ENCODE measurements at places on chromosomes 5 and 9. TPM values are rescaled to one million over a fixed set of nuclear protein-coding genes. Genes with fewer than 3 reads are reported as not detected.

- no peak overlapping the region for H3K4me3 ChIP-seq
- no peaks in the 10 kb centered on the region for H3K4me1 ChIP-seq
- no peaks in the 10 kb centered on the region for H3K27me3 ChIP-seq
- H3K27ac ChIP-seq = no peak overlapping the region
- DNase-seq = no peak
Measured at GRCh38 chr5:179880066-179880650, 21.5 kb upstream of the MRNIP start.

DNA sequence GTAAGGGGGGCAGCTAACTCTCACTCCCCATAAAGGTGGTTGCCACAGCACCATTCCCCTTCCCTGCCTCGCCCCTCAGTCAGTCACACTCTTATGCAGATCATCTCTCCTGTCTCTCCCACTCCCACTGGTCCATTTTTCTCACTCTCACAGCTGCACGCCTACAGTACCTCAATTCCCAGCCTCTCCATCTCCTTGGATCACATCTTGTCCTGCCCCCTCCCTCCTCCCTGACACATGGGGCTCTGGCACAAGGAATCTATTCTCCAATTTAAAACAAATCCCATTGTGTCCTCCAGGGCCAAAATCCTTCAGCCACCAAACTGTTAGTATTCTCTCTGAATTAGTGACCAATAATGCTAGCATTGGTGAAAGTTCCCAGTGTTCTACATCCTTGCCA, 114.4 kb downstream of the AUH start:
- H3K36me3 ChIP-seq = peaks cover 23% of the 10 kb centered on the region
- no peak for DNase-seq
- H3K4me3 ChIP-seq = no peak overlapping the region
- H3K27me3 ChIP-seq = no peaks in the 10 kb centered on the region

The GPX8 gene
- not detected for total RNA-seq

DNA sequence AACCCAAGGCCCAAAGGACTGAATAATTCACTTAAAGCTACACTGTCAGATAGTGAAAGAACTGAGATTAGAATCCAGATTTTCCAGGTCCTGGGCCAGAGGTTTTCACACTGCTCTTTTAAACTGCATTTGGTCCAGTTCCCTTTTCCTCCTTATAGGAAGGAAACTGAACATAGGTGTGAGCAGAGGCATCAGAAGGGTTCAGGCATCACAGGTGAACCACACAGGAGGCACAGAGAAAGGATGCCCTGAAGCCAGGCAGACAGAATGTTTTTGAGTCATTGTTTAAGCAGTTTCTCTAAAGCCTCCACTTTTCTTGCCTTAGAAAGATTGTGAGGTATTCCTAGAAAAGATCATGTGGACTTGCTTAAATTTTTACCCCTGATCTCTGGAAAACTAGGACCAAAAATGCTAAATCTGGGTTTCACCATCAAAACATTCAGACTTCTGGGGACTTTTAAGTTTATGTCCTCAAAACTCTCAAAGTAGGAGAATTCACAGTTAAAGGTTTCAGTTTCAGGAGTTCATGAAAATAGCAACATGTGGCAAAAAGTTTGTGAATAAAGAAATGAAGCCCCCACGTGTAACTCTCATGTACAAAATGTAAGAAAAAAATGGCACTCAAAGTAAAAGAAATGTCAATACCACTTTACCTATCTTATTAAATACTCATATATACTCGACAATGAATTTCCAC, 386.1 kb downstream of the NTRK2 start:
- H3K27me3 ChIP-seq = no peaks in the 10 kb centered on the region
- no peak for DNase-seq
- H3K4me1 ChIP-seq = no peaks in the 10 kb centered on the region
- H3K27ac ChIP-seq = no peak overlapping the region
- no peak overlapping the region for H3K4me3 ChIP-seq

The SLC25A2 gene
- 0.99 TPM for total RNA-seq

DNA sequence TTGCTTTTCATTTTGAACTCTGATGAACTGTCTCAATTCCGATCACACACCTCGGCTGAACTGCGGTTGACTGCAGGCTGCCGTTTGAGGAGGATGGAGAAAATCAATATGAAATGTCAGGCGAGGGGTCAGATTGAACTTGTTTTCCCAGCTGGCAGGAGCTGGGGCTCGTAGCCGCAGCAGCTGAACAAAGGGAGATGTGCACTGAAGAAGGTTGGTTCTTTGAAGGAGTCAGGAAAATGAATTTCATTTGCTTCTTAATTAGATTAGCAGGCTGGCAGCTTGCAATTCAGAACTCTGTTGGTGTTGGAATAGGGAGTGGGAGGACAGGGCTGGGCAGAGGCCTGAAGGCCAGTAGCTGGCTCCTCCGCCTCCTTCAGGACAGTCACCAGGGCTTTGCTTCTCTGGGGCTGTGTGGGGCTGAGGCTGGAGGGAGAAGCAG, 117.4 kb upstream of the GPR151 start:
- no peak overlapping the region for H3K4me3 ChIP-seq
- H3K27ac ChIP-seq = no peak overlapping the region
- H3K27me3 ChIP-seq = peaks cover 3% of the 10 kb centered on the region
- H3K36me3 ChIP-seq = no peaks in the 10 kb centered on the region
- DNase-seq = no peak
- no peaks in the 10 kb centered on the region for H3K4me1 ChIP-seq

The PLK2 gene
- 4.4 TPM for total RNA-seq
